ENCODE measurements at places on chromosomes 12 and 14.

DNA sequence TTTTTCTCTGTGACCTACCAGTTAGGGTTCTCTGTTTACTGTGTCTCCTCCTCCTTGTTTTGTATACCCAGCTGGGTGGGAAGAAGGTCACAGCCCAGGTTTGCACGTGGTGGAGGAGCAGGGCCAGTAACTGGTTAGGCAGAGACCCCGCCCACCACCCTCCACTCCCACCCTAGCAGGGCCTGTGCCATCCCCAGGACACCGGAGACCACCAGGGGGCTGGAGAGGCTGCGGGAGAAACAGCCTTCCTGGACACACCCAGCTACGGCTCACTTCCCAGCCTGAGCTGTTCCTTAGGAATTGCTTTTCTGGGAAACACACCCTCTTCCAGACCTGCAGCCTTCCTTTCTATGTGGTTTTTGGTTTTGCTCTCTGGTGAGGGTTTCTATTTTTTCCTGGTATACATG lies 21.1 kb downstream of the BDKRB2 start:
- DNase-seq = no peak

GRCh38 chr14:33704481-33704880 lies 246.4 kb downstream of the EGLN3 start:
- no peak for DNase-seq

GRCh38 chr12:132710043-132710404 lies 618 bp upstream of the PGAM5 start:
- DNase-seq = no peak

GRCh38 chr12:62784576-62784975 lies 150.4 kb downstream of the PPM1H start:
- no peak for DNase-seq

DNA sequence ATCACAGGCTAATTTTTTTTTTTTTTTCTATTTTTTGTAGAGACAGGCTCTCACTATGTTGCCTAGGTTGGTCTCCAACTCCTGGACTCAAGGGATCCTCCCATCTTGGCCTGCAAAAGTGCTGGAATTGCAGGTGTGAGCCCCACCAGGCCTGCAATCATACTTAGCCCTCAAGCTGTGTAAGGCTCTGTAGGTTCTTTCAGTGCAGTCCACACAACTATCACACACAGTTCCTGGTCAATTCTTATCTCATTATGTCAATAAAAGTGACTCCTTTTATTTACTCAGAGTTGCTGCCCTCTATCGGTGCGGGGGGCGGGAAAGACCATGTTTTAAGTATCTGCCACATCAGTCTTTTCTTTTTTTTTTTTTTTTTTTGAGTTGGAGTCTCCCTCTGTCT lies 29.0 kb downstream of the SLC2A3 start:
- no peak for DNase-seq

DNA sequence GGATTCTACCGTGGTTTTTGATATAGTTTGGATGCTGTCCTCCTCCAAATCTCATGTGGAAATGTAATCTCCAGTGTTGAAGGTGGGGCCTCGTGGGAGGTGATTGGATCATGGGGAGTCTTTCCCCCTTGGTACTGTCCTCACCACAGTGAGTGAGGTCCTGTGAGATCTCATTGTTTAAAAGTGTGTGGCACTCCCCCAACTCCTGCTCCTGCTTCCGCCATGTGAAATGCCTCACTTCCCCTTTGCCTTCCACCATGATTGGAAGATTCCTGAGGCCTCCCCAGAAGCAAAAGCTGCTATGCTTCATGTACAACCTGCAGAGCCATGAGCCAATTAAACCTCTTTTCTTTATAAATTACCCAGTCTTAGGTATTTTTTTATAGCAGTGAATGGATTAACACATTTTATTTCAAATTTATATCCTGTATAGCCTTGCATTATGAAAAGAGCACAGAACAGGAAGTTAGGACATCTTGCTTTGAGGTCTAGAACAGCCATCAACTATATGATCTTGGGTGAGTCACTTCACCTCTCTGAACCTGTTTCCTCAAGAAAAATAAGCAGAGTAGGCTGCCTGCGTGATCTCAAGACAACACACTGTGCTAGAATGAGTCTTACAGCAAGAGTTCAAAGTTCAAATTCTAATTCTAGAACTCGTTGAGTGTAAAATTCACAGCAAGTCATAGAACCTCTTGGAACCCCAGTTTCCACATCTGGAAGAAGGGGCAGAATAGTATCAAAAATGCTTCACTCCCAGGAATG lies 160.9 kb upstream of the EEA1 start:
- DNase-seq = peak; percentile 93

DNA sequence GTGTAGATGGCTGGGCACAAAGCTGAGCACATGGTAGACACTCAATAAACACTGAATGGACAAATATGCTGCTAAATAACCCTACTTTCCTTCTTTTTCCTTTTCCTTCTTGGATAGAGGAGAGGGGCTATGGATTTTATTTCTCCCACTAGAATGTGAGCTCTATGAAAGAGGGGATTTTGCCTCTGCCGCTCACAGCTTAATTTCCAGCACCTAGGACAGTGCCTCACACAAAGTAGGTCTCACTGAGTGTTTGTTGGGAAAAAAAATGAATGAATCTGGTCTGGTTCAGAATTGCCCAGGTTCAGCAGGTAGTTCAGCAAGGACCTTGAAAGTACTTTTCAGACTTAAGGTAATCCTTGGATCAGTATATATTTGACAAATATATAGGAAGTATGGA lies 65.5 kb downstream of the WSCD2 start:
- no peak for DNase-seq

GRCh38 chr14:70005281-70005805 lies 126.1 kb downstream of the SMOC1 start:
- no peak for DNase-seq

GRCh38 chr12:68331500-68331868 lies 678 bp downstream of the MDM1 start:
- DNase-seq = no peak

- DNase-seq = no peak
Observed at GRCh38 chr12:130196827-130197226, 34.6 kb downstream of the FZD10 start.

DNA sequence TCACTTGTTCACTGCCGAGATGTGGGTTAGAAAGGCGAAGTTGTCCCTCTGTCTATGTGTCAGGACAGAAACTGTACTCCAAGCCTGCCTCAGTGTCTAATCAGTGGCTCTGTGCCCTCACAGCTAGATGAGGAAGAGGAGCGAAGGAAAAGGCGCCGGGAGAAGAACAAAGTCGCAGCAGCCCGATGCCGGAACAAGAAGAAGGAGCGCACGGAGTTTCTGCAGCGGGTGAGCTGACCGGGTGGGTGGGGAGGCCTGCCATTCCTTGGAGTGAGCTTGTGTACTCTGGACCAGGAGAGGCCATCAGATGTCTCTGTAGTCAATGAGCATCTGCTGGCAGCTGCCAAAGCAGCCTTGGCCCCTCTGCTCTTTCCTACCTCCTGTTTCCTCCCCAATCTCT lies 33.5 kb downstream of the JDP2 start:
- DNase-seq = no peak

- no peak for DNase-seq
Observed at GRCh38 chr12:62720661-62721330, 214.2 kb downstream of the PPM1H start.

GRCh38 chr14:102983496-102983895 lies 61.0 kb downstream of the AMN start:
- DNase-seq = no peak

GRCh38 chr12:21372602-21373001 lies at the start of gene IAPP:
Gene IAPP (plus strand): TSS chr12:21372902. CDS start chr12:21373352, 450 bp downstream.
- no peak for DNase-seq

DNA sequence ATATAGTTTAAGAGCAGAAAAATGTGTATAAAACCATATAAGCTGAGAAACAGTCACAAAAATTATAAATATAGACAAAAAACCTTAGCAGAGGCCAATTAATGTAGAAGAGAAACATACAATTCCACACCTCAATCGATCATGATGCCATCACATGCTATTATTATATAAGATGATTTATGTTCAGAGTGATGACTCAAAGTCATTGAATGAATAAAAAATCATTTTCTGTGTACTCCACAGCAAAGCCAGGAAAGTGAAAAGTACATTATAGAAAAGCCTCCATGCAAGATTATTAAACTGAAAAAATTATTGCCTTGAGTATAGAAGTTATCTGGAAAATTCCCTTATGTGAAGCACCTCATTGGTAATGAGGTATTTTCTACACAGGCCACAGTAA lies 229.2 kb upstream of the PPFIA2 start:
- no peak for DNase-seq

All from pulmonary artery endothelial cell (primary cell).